Activated CD4-positive, alpha-beta T cell treated with anti-CD3 and anti-CD28 coated beads, Interleukin-2, amount 10 ng/mL, durations not matched to agents 24 days and 14 days (primary cell): ENCODE measurements at places on chromosomes 6 and 20. TPM values are rescaled to one million over a fixed set of nuclear protein-coding genes. Genes with fewer than 3 reads are reported as not detected.

The TEAD3 gene
- 1.7 and 2.2 TPM in 2 replicates for total RNA-seq

The HLA-DQA1 gene
- total RNA-seq = 3.6 and 4.0 TPM in 2 replicates

The CGA gene
- not detected in 2 replicates for total RNA-seq

The CRYBG1 gene
- 9.3 and 10.0 TPM in 2 replicates for total RNA-seq

The HLA-DMB gene
- total RNA-seq = 0.75 and 0.80 TPM in 2 replicates

The REM1 gene
- total RNA-seq = not detected in 2 replicates
